ENCODE measurements at places on chromosomes 2 and 18. TPM values are rescaled to one million over a fixed set of nuclear protein-coding genes. Genes with fewer than 3 reads are reported as not detected.

DNA sequence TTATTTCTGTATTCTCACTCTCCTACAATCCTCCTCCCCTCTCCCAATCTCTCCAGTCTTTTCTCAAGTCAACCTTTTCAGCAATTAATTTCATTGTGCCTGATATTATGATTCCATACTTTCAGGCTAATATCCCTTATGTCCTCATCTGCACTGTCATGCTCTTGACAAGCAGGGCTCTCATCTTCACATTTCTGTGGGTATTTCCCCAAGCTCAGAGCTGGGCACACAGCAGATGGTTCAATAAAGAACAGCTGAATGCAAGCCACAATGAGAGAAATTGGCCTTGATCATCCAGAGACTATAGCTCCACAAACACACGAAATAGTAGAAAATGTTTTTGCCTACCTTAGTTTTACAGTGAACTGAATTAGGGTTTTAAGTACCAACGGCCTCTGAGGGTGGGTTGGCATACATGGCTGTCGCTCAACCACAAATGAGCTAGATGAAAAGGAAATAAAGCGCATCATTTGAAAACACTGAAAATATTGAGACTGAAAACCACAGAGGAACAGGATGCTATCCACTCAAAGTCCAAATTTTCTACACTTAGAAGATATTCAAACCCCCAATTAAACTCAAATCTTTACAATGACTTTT lies 47.5 kb upstream of the STAT1 start:
- no peak for DNase-seq

DNA sequence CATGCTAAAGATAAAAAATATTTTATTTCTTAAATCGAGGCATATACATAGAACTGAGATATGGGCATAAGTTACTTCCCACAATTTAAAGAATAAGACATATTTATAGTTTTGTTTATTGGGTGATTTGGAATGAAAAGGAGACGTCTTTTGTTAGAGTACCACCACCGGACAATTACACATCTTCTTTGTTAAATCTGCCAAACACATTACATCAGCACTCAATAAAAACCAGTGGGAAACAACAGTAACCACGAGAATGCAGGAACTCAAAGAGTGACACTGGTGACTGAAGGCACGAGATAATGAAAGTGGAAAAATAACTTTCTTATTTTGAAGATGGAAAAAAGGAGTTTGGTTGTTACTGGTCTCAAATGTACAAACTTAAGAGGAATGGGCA lies 92.6 kb upstream of the TFCP2L1 start:
- DNase-seq: no peak

DNA sequence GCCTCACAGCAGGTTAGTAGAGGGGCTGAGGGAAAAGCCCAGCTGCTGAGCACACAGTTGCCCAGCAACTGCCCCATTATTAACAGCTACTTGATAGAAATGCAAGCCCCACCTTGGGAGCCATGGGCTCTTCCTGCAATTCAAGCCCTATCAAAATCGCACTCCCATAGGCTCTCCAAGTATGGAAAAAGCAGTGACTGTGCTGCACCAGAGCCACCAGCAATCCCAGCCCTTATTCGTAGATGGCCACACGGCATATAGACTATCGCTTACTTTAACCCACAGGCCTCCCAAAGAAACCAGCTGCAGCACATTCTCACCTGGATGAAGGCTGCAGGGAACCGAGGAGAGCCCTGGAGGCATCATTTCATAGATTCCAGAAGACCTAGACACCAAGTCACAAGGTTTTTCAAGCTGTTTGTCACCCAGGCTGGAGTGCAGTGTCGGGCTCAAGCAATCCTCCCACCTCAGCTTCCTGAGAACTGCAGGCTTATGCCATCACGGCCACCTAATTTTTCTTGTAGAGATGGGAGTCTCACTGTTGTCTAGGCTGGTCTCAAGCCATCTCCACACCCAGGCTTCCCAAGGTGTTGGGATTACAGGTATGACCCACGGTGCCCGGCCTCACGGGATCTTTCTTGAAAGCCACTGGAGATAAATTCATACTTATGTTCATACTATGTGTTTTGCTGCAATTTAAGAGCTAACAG lies 11.3 kb downstream of the NCL start:
- DNase-seq: no peak

The HOXD3 gene
- 3.4 TPM for polyA plus RNA-seq

DNA sequence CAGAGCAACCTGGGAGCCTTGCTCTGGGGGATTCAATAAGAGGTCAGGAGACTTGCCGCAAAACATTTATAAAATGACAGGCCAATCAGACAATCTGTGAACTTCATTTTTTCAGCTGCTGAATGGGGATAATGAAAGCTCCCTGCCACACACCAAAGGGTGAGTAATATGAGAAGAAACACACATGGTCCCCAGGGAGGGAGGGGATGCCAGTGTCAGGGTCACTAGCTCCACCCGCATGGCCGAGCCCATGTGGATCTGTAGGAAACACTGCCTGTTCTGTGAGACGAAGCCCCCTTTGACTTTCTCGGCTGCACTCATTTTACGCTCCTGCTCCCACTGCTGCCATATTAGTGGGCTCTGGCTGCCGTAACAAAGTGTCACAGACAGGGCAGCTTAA lies 521.0 kb upstream of the RAB6C start:
- DNase-seq: no peak

- DNase-seq: no peak
Measured at GRCh38 chr2:168458139-168458538, 2.1 kb downstream of the CERS6 start.

The EIF2AK3 gene
- polyA plus RNA-seq: 15.8 TPM

- DNase-seq: no peak
Measured at GRCh38 chr2:232473467-232473890, 14.2 kb downstream of the ECEL1 start.

GRCh38 chr2:157662401-157662800 lies 33.7 kb upstream of the ACVR1C start:
- DNase-seq: no peak

The TIA1 gene
- 181 TPM for polyA plus RNA-seq

- DNase-seq: no peak
Measured at GRCh38 chr2:84532291-84532690, 16.0 kb downstream of the DNAH6 start.

Data from hindlimb muscle (tissue), 1 donor.